ENCODE measurements at places on chromosomes 4 and X.
A peak's percentile ranks its signal among the peaks of the same experiment; 100 is the strongest.

DNA sequence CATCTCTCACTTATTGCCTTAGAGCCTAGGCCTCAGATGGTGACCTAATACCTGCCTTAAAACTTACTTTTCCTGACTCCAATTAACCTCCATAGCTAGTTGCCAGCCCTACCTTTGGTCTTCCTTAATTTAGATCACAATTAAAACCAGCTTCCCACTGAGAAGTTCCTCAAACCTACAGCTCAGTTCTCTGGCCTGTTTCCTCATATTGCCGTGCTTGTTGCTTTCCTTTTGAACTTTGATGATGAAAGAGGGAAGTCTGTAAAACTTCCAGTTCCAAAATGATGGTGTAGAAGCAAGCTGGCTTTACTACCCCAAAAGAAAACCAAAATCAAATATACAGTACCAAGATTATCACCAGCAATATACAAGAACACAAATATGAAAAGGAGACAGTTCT is 28.9 kb upstream of the CAMK2D start:
- no peak for DNase-seq

GRCh38 chrX:55638933-55639332 is 15.7 kb downstream of the FOXR2 start:
- DNase-seq, result no peak

- no peak for DNase-seq
These were observed 36.3 kb downstream of the HTT-AS start for GRCh38 chr4:3037957-3038461.

- DNase-seq, result no peak
These were observed 742.3 kb upstream of the POU3F4 start for GRCh38 chrX:82765811-82766210.

- DNase-seq, result no peak
These were observed 356.1 kb upstream of the SLC7A11 start for GRCh38 chr4:138598226-138598625.

DNA sequence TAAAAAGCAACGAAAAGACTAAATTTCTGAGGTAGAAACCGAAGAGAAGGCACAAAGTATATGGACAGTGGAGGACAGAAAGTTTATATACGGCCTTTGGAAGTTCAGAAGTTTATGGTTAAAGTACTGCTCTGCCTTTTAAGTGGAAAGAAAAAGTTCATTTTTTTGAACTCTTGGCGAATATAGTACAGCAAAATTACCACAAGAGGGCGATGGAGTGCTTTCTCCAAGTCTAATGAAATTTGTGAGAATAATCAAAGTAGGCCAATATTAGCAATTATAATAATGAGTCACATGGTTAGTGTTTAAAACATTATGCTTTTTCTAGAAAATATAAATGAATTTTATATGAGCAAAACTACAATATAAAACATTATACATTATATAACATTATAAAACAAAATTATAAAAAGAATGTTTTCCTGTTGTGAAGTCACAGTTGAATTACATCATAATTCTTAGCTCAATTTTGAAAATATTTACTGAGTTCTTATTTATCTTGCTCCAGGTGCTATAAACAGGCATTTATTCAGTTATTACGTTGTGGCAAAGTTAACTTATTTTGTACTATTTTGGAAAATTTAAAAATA is 136.2 kb upstream of the BMPR1B start:
- peak; percentile 48 for DNase-seq

DNA sequence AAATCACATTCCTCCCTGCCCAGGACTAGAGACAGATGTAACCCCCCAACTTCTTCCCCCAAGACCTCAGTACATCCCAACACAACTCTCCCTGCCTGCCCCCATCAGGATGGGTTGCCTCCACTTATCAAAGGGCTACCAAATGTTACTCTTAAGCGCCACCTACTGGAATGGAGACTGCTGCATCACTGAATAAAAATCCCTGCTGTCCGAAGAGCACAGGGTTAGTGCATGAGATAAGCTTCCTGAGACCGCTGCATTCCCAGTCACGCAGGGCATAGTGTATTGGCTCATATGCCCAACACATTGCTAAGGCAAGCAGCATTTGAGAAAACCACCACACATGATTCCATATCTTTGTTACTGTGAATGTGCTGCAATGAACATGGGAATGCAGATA is 544.5 kb downstream of the PPP4R3C start:
- DNase-seq, result peak; percentile 15

Measured in OCI-LY7 (cell line).